Glomerular endothelial cell (primary cell): ENCODE measurements at places on chromosomes 1 and 21.
A peak's percentile ranks its signal among the peaks of the same experiment; 100 is the strongest.

DNA sequence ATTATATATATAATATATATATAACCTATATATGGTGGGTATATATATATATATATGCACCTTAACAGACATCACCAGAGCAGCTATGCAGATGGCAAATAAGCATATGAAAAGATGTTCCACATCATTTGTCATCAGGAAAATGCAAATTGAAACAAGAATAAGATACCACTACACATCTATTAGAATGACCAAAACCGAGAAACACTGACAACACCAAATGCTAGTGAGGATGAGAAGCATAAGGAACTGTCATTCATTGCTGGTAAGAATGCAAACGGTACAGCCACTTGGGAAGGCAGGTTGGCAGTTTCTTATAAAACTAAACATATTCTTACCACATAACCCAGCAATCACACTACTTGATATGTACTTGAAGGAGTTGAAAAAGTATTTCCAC is 219.8 kb upstream of the PRMT6 start:
- no peak for DNase-seq

- DNase-seq, result peak; percentile 33
These were observed 433.1 kb downstream of the CAMTA1 start for GRCh38 chr1:7218210-7218832.

DNA sequence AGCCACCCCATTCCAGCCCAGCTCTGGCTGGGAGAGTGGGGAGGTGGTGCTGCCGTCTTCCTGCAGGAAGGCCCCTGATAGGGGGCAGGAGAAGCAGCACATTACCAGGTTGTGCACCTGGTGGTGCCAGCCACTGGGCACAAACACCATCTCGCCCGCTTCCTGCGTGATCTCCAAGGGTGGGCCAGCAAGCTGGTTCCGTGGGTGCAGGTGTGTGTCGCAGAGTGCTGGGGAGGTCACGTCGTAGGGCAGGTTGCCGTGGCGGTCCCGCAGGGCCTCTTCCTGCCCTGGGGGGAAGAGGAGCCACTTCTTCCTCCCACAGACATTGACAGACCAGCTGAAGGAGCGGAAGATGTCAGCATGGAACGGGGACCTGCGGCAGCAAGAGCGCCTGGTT is 1.8 kb downstream of the JMJD4 start:
- DNase-seq, result no peak

DNA sequence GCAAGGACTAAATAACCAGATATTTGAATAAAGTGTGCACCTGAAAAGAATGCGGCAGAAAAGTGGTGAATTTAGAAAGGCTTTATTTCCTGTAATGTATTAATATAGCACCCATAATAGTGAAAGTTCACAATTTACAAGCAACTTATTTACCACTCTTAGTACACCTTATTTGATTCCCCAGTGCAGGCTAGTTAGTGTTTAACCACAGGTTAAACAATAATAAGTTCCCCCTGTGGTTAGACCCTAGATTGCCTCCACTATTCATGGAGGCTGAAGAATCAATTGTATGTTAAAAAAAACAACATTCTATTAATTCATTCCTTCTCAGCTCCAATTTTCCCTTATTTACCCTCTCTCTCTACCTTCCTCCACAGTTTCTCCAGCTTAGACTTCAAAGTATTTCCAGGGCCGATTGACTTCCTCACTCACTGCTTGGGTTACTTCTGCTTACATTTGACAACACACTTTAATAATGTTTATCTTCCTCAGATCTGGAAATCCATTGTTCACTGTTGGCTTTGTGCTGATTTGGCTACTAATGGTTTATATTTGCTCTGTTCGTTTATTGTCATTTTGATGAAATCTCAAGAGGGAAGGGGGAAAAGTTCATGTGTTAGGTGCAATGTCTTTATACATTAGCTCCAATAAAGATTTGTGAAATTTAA is 796.3 kb downstream of the BRINP3 start:
- DNase-seq, result no peak

DNA sequence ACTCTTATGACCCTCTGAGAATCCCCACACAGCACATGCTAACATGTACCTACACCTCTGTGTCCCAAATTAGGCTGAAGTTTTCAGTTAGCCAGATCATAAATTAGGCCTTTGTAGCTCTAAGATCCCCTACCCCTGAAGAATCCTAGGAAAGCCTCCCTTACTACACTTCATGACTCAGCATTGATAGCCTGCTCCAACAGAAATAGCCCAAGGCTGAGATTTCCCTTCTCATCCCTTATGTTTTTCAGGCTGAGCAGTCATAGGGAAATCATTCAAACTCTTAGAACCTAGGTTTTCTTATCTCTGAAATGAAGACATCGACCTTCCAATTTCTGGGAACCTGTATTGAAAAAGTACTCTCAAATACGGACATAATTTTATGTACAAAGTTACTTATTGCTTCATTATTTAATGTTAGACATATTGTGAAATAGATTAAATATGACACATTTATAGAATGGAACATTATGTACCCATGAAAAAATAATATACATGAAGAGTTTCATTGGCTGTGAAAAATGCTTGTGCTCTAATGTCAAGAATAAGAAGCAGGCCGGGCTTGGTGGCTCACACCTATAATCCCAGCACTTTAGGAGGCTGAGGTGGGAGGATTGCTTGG is 122.4 kb upstream of the UBE2U start:
- no peak for DNase-seq

DNA sequence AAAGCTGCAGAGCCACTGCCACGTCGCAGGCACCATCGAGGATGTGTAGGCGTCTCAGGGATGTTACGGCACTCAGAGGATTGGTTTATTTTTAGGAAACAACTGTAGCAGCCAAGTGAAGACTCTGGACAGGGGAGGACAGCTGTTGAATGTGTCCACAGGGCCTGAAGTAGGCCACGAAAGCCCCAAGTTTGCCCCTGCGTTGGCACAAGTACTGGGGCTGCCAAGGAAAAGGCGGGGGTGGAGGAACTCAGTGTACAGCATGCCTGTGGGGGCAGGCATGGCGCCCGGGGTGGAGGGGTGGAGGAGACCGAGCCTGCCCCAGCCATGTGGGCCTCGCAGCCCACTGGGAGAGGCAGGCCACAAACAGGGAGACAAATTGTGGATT is 89.7 kb downstream of the ADARB1 start:
- DNase-seq, result no peak

- no peak for DNase-seq
These were observed 14.7 kb downstream of the PDXK start for GRCh38 chr21:43733529-43734071.
